Forelimb muscle (tissue), 1 donor: ENCODE measurements at places on chromosomes 2 and 18.
A peak's percentile ranks its signal among the peaks of the same experiment; 100 is the strongest.

GRCh38 chr2:73267008-73267407 lies 17.3 kb downstream of the FBXO41 start:
- no peak for DNase-seq

- no peak for DNase-seq
Measured at GRCh38 chr2:190459881-190460280, 51.7 kb downstream of the MFSD6 start.

GRCh38 chr2:37506407-37507050 lies 162.1 kb downstream of the QPCT start:
- no peak for DNase-seq

- no peak for DNase-seq
Measured at GRCh38 chr2:117086943-117087250, 727.6 kb upstream of the DDX18 start.

DNA sequence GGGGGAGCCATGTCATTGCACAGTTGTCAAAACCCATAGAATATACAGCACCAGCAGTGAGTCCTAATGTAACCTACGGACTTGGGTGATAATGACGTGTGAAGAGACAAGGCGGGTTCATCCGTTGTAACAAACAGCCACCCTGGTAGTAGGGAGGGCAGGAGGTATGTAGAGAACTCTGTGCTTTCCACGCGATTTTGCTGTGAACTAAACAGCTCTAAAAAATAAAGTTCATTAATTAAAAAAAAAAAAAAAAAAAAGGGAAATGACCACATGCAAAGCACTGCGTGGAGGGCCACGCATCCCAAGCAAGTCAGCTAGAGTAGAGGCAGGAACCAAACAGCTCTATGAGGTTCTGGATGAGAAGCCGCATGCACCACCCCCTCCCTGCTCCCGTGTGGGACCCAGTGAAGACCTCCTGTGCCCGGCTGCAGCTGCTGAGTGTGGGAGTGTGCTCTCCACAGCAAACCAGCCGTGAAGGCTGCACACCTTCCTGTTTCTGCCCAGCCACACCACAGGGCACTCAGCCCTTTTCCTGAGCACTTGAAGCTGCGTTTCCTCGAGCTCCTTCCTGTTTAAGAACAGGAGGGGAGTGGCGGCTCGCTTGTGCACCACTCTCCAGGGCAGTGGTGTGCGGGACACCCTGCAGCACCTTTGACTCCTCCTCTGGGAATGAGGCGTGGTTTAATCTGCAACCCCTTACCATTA lies 65.6 kb downstream of the ODC1 start:
- DNase-seq, result no peak

DNA sequence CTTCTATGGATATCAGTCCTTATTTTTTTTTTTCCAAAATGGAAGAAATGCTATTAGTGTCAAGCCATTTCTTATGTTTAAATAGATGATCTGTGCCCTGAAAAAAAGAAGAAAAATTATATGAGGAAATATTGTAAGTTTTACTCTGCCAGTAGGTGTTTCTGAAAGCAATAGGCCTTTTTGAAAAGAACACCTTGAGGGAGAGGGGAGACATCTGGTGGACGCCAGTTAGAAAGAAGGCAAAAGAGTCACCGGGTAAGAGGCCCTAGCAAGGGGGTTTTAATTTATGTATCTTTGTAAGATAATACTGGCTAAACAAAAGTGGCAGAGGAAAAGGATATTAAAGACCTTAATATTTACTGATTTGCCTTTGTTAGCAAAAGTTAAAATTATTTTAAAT lies 56.1 kb downstream of the DYNAP start:
- DNase-seq, result no peak

DNA sequence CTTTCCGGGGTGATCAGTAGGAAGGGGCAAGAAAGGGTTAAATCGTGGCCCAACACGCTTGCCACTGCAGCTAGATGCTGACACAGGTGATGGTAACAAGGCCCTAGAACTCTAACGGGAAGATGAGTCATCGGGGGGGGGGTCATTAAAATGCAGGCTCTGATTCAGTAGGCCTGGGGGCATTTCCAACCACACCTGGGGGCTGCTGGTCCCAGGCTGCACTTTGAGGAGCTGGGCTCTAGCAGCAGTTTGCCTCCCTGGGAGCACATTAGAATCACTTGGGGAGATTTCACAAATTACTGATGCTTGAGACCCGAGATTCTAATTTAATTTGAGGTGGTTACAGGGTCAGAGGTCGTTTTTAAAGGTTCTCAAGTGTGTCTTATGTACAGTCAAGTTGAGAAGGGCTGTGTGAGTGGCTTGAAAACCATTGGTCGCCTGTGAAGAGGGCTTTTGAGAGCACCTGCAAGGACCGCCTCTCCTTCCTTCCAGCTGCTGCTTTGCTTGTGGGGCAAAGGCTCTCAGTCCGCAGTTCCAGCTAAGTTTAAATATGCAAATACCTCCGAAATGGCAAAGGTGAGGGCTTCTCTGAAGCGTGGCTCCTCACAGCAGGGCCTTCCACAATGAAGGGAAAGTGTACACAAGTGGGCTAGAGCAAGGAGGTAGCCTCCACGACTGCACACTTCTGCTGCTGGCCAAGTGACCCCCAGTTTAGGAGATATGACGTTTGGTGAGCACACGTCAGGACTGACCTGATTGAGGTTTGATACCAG lies 128.0 kb upstream of the MSH6 start:
- DNase-seq, result no peak

DNA sequence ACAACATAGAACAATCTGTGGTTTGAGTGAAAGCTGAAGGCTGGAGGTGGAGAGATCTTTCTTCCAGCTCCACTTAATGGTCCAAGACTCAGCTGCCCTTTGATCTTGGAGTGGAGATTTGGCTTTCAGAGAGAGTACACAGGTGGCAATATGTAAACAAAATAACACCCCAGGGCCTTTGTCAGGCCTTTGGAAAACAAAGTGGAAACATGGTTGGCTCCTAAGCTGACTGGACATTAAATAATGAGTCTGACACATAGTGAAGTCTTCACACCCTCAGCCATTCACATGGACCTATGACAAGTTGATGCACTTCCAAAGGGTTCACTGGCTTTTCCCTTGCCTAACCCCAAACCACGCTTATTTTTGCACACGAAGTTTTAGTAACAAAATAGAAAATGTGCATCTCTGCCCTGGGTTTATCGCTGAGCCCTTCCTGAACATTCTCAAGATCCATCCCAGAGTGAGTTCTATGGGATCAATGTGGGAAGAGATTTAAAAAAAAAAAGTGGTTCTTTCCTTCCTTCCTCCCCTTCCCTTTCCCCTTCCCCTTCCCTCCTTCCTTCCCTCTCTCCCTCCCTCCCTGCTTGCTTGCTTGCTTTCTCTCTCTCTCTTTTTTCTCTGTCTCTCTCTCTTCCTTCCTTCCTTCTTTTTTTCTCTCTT lies 201.3 kb upstream of the NT5C1B start:
- DNase-seq, result no peak

GRCh38 chr2:187372213-187372612 lies 75.8 kb downstream of the CALCRL start:
- DNase-seq, result no peak

- DNase-seq, result no peak
Measured at GRCh38 chr18:80232710-80233109, 14.6 kb downstream of the PARD6G start.

DNA sequence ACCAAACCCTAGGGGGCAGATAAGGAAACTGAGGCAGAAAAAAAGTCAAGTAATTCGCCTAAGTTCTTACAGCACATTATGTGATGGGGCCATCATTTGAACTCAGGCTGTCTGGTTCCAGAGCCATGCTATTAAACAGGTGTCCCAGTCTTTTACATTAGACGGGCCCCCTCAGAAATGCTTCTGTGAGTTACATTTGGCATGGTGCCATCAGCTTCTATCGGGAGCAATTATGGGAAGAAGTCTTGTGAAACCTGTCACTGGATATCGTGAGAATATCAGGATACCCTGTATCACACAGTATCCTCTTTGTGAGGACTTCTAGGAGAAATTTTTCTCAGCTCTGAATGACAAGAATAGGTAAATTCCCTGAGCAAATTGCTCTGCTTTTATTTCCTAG lies 143.7 kb upstream of the NOSTRIN start:
- DNase-seq, result no peak

DNA sequence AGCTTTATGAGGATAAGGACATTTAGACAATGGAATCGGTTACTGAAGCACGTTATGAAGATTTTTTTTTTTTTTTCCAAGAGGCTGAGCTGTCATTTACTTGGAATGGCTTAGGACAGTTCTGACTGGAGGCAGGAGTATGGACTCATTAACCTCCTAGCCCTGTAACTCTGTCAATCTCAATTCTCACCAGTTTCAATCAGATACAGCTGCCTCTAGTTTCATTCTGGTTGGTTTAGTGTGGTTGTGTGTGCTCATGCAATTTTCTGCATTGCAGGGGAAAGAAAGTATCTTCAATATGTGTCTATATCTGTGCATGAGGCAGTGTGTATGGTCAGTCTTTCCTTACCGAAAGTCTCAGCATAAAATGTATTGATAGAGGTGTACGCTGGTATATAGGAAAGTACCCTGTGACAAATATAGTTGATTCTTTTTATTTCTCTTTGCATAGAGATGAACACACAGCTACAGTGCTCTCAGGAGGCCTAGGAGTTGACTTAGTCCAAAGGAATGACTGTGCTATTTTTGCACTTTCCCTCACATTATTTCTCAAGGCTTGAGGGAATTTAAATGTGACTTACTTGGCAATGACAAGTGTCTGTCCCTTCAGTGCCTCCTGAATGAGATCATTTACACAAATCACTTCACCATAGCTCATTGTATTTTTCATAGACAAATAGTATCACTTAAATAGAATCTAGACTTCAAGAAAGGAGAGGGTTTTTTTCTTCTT lies 50.5 kb upstream of the GRB14 start:
- DNase-seq, result peak; percentile 9

DNA sequence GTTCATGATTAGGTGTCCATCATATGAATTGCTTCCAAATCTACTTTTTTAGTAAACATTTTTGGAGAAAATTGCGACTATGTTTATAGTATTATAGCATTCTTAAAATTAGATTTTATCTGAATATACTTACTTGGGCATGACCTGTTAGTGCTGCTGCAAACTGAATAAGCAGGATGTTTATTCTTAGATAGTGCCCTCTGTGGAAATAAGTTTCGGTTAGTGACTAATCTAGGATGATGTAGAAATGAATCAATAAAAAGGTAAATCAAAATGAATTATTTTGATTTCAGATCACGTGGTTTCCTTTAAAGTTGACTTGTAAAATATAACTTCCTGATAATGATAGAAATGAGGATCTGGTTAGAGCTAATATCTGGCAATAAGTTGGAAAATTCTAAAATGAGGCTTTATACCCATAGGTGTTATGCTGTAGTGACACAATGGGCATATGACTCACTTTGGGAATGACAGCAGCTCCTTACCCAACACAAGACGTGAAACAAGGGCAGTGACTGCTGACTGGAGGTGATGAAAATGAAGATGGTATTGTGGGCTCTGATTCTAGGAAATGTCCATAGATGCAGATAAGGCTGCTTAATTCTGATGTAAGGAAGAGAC lies 165.8 kb upstream of the TCF4 start:
- no peak for DNase-seq

DNA sequence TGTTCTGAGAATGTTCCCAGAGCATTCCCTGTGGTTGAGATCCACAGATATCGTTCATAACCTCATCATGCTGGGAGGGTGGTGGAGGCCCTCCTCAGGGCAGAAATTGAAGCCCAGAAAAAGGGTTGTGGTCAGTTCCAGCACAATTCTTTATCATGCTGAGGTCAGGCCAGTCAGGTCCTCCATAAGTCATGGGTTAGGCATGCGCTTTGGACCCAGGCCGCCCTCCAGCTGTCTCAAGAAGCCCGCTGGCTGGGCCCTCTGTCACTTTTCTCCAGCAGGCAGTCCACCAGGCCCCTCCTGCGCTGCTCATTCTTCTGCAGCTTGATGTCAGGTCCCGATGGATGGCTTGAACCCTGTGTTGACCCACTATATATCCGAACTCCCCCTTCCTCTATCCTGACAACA lies 151.1 kb upstream of the NT5C1B start:
- DNase-seq, result peak; percentile 63
